ENCODE measurements at places on chromosomes 5 and 9.

DNA sequence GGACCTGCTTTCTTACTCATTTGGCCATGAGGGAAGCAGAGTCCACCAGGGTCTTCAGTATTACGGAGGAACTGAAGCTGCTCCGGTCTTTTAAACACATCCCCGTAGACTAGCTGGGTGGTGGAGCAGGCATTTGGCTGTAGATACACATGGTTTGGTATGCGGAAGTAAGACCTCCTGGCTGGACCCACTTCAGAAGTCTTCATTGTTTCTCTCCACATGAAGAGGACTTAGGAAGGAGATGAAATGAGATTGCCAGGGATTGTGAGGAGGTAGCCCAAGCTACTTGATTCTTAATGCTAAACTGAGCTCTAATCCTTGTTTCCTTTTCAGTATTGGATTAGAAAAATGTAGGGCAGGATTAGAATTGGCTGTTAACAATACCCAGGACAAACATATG is 32.9 kb downstream of the STXBP1 start:
- no peak for DNase-seq

DNA sequence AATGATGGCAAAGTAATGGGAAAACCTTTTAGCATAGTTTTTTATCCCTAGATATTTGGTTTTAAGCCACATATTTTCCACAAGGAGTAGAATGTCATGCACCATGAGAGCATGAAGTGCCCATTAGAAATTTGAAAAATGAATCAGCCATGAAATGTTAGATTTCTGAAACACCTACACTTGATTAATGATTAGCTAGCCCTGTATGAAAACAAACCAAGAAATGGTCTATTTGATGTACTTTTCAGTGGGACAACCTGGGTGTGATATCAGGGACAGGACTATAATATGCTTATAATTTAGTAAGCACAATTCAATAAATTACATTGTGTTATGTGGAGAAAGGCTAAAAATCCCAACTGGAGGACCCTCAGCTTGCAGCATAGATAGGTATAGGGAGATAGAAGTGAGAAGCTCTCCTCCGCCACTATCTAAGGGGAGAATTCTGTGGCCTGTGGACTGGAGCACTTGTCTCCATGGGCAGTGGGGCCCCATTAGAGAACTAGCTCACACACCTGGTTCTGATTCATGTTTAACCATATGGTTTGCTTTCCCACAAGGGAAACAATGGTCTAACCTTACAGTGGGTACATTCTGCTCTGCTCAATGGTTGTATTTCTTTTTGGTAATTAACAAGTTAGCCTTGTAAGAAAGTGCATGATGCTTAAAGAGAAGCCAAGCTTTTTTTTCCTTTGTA is 35.2 kb downstream of the NUP214 start:
- DNase-seq: no peak

DNA sequence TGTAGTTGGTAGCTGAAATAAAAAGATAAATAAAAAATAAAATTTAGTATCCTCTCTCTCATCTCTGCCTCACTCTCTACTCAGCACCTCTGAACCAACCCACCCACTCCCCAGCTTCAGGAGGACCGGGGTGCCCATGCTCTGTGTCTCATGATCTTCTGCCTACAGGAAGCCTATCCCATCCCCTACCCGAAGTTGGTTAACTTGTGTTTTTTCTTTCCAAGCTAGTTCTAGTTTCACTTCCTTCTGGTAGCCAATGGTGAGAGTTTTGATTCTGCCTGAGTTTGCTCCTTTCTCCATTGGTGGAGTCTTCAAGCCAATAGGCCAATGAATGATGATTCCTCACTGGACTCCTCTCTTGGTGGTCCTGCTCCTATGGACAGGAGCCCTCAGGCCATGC is 32.1 kb downstream of the SNX24 start:
- no peak for DNase-seq

GRCh38 chr9:112000743-112001142 is 104.1 kb downstream of the UGCG start:
- no peak for DNase-seq

DNA sequence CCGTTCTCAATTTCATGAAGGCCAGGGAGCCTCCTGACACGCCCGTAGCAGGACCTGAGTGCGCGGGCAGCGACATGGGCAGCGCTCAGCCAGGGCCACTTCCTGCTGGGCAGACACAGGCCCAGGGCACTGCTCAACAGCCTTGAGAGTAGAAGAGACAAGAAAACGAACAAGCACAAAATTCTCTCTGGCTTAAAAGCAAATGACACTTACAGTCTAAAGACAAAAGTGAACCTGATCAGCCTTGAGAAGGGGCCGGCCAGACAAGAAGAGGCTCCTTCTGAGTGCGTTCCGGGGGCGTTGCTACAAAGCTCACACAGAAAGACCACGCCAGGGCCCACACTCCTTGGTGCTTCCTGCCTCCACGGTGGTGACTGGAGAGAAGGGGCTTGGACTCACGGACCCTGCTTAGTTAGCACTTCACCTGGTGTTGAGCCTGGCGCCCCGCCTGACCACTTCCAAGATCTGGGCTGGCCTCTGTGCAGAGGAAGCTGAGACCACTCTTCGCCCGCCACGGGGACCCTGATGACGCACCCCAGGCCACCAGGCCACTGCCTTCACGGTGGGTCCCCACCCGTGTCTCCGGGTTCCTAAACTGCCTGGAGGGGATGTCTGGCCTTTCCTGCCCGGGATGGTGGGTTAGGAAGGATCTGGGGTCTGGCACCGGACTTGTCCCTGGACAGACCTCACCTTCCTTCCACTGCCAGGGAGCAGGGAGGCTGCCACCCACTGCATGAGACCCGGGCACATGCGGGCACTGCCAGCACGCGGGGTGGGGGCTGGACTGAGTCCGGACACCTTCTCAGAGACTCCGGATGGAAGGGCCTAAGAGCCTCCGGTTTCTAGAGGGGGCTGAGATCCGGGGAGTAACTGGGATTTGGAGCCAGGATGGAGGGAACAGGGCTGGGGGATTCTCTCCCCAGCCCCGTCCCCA is 1.3 kb downstream of the SLC12A7 start:
- no peak for DNase-seq

All from AG09319 (cell line).